ENCODE measurements at places on chromosomes 13 and 19. TPM values are rescaled to one million over a fixed set of nuclear protein-coding genes. Genes with fewer than 3 reads are reported as not detected.

- DNase-seq: no peak
- peaks cover 14% of the 10 kb centered on the region for H3K36me3 ChIP-seq
- peak overlapping the region; percentile 6 for H3K27ac ChIP-seq
- H3K27me3 ChIP-seq: no peaks in the 10 kb centered on the region
- H3K4me3 ChIP-seq: no peak overlapping the region
- peaks cover 8% of the 10 kb centered on the region for H3K4me1 ChIP-seq
Measured at GRCh38 chr19:2800506-2800905, 15.2 kb downstream of the THOP1 start.

The S1PR2 gene
- 7.7 TPM for total RNA-seq

GRCh38 chr13:77692746-77693448, 4.6 kb upstream of the SLAIN1 start:
- no peaks in the 10 kb centered on the region for H3K4me1 ChIP-seq
- H3K4me3 ChIP-seq: no peak overlapping the region
- H3K27ac ChIP-seq: no peak overlapping the region
- no peak for DNase-seq
- H3K36me3 ChIP-seq: no peaks in the 10 kb centered on the region
- peaks cover 35% of the 10 kb centered on the region for H3K27me3 ChIP-seq

The ELAVL3 gene
- total RNA-seq: 0.18 TPM

- H3K4me1 ChIP-seq: peaks cover 5% of the 10 kb centered on the region
- no peaks in the 10 kb centered on the region for H3K27me3 ChIP-seq
- DNase-seq: peak; percentile 42
- H3K27ac ChIP-seq: peak overlapping the region; percentile 23
- no peak overlapping the region for H3K4me3 ChIP-seq
Measured at GRCh38 chr19:49585023-49585422, 3.9 kb downstream of the PRRG2 start.

The SELENOV gene
- 2.0 TPM for total RNA-seq

The LYPD5 gene
- 0.11 TPM for total RNA-seq

All from cardiac muscle cell (in vitro differentiated cells and primary cell).